Activated T-cell treated with anti-CD3 and anti-CD28 coated beads, Interleukin-2, amount 50 U/mL, for 72 hours (primary cell): ENCODE measurements at places on chromosomes 3 and 15. TPM values are rescaled to one million over a fixed set of nuclear protein-coding genes. Genes with fewer than 3 reads are reported as not detected.

DNA sequence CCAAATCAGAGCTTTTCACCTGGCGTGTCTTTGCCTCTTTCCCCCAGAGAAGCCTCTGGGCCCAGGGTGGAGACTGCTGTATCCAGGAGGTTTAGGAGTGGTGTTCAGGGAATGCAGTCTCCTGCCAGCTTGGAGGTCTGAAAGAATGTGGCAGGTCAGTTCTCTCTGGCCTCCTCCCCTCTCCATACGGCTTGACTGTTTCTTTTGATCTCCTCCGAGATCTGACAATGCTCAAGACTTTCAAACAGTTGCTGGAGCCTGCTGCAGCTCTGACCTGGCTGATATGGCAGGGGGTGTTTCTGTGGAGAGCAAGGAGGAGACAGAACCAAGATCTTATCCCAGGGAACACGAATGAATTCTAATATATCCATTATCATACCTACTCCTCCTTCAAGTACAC is 24.7 kb upstream of the TM4SF4 start:
- H3K4me1 ChIP-seq, result no peaks in the 10 kb centered on the region
- H3K27me3 ChIP-seq, result peaks cover 8% of the 10 kb centered on the region
- no peak overlapping the region for H3K27ac ChIP-seq
- H3K36me3 ChIP-seq, result peaks cover 6% of the 10 kb centered on the region

DNA sequence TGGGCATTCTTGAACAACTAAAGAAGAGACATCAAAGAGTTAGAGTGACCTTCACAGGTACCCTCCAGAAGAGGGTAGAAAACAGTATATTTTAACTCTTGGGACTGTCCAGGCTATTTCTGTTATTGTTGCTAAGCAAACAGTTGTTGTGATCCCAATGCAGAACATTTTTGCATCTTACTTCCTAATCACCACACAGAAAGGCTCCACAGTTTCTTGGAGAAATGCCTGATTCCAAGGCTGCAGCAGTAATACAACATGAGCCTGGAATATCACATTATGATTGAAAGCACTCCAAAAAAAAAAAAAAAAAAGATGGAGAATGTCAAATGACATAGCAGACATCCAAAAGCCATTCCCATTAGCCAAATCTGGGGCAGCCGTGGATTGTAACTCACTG is 195.6 kb downstream of the CTNNB1 start:
- H3K4me3 ChIP-seq, result no peak overlapping the region
- no peak overlapping the region for H3K27ac ChIP-seq
- no peak for DNase-seq
- H3K4me1 ChIP-seq, result no peaks in the 10 kb centered on the region
- no peaks in the 10 kb centered on the region for H3K27me3 ChIP-seq
- H3K36me3 ChIP-seq, result no peaks in the 10 kb centered on the region

DNA sequence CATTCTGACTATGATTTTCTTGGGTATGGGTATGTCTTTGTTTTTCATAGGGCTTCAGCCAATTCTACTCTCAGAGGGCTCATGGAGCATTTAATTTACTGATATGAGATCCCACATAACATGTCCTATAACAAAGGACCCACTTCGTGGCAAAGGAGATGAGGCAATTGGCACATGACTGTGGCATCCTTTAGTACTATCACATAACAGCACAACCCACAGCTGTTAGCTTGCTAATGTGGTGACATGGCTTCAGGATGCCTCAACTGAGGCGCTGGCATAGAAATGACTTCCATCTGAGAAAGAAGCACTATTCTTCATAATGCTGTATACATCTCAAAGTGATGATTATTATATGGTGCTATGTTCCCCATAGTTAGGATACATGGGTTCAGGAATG is 48.1 kb upstream of the RFX7 start:
- no peaks in the 10 kb centered on the region for H3K27me3 ChIP-seq
- H3K4me3 ChIP-seq, result no peak overlapping the region
- H3K27ac ChIP-seq, result no peak overlapping the region
- no peaks in the 10 kb centered on the region for H3K4me1 ChIP-seq

DNA sequence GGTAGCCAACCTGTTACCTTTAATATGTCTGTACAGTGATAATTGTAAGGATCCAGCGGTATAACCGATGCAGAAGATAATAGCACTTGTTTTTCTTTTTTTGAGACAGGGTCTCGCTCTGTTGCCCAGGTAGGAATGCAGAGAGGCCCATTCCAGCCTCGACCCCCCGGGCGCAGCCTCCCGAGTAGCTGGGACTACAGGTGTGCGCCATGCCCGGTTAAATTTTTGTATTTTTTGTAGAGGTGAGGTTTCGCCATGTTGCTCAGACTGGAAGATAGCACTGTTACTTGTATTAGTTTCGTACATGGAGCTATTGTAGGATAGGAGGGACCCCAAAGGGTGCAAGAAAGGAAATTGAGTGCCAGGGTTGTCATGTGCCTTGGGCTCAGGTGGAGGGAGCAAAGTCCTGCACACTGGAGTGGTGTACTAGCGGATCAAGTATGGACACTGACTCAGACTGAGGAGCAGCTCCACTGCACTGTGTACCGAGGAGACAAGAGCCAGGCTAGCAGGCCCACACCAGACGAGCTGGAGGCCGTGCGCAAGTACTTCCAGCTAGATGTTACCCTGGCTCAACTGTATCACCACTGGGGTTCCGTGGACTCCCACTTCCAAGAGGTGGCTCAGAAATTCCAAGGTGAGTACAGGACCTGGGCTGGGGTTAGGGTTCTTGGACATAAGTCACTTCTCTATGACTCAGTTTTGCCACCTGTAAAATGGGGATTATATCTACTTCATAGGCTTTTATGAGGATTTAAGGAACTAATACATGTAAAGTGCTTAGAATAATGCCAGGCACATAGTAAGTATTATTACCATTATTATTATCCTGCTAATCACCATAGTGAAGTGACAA is 1.0 kb downstream of the OGG1 start:
- peak overlapping the region; percentile 87 for H3K27ac ChIP-seq
- no peaks in the 10 kb centered on the region for H3K27me3 ChIP-seq
- peak overlapping the region; percentile 88 for H3K4me3 ChIP-seq
- no peak for DNase-seq

- H3K4me1 ChIP-seq, result no peaks in the 10 kb centered on the region
- H3K4me3 ChIP-seq, result no peak overlapping the region
- no peak overlapping the region for H3K27ac ChIP-seq
- no peak for DNase-seq
- no peaks in the 10 kb centered on the region for H3K36me3 ChIP-seq
Observed at GRCh38 chr15:40534371-40534770, 30.5 kb downstream of the CCDC32 start.

DNA sequence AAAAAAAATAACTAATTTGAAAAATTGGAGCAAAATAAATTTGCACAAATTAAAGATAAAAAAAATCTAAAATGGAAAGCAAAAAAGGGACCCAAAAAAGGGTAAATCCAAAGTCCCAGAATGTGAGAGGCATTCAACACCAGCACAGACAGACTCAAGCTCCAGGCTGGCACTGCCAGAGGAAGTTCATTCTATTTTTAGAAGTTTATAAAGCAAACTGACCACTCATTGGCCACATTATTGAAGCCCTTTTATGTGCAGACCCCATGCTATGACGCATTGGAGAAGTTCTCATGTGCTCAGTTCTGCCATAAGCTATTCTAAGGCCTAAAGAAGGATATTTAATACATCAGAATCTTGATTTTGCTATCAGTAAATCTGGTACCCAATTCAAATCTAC is 17.6 kb upstream of the BOC start:
- H3K27me3 ChIP-seq, result no peaks in the 10 kb centered on the region
- H3K36me3 ChIP-seq, result no peaks in the 10 kb centered on the region
- H3K4me3 ChIP-seq, result no peak overlapping the region
- no peak for DNase-seq

The CLCN2 gene
- 3.1 TPM for total RNA-seq

DNA sequence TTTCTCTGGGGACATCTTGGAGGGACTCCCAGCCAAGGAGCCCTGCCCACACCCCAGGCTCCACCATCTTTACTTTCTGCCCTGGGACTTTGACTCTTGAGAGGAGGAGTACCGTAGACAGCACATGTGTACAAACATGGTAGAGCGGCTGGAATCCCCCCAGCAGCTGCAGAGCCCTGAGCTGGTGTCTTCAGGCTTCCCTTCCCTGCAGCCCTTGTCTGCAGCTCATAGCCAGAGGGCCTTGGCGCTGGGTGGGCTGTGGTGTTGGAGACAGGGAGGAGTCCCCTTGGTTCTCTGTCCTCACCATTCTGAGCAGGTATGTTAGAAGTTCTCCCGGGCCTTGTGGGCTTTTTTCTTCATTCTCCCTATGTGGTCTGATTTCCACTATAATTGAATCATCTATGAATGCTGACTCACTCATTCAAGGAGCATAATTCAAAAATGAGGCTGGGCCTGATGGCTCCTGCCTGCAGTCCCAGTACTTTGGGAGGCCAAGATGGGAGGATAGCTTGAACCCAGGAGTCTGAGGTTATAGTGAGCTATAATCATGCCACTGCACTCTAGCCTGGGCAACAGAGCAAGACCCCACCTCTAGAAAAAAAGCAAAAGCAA is 97.8 kb upstream of the MEF2A start:
- H3K27me3 ChIP-seq, result no peaks in the 10 kb centered on the region
- no peaks in the 10 kb centered on the region for H3K4me1 ChIP-seq
- H3K36me3 ChIP-seq, result peaks cover 14% of the 10 kb centered on the region
- DNase-seq, result no peak
- no peak overlapping the region for H3K27ac ChIP-seq

The UPK1B gene
- total RNA-seq, result not detected

DNA sequence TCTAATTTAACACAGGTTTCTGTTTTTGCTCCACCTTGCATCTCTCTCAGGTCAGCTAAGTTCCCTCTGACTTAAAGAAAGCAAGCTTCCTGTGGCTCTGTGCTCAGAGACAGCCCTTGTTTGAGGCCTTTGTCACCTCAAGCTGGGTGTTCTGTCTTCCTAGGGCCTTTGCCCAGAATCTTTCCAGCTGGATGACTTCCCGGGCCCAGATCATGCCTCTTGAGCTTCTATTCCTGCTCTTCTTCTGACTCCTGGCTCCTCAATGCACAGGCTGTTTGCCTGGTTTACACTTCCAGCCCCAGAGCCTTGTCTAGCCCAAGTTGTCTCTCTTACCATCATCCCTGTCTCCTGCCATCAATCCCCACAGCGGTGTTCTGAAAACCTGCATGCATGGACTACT is 300.6 kb downstream of the VPS13C start:
- H3K36me3 ChIP-seq, result no peaks in the 10 kb centered on the region
- no peaks in the 10 kb centered on the region for H3K4me1 ChIP-seq
- H3K4me3 ChIP-seq, result no peak overlapping the region
- no peak for DNase-seq
- no peak overlapping the region for H3K27ac ChIP-seq

The ESYT3 gene
- 1.1 TPM for total RNA-seq

DNA sequence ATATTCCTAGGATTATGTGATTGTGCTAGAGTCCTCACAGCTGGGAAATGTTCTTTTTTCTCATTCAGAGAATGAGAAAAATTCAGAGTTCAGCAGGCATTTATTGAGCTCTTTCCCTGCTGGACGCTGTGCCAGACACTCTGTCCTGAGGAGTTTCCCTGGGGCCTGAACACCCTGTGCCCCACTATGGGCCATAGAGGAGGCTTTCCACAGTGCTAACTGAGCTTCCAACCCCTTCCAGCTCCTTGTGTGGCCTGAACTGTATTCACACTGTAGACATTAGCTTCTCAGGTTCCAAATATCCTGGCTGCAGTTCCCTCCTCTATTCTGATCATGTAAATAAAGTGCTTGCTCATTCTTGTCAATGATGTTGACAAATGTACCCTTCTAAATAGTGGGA is 10.0 kb downstream of the ABHD2 start:
- peaks cover 10% of the 10 kb centered on the region for H3K36me3 ChIP-seq
- H3K4me3 ChIP-seq, result no peak overlapping the region
- peaks cover 29% of the 10 kb centered on the region for H3K4me1 ChIP-seq
- DNase-seq, result no peak
- H3K27me3 ChIP-seq, result no peaks in the 10 kb centered on the region

DNA sequence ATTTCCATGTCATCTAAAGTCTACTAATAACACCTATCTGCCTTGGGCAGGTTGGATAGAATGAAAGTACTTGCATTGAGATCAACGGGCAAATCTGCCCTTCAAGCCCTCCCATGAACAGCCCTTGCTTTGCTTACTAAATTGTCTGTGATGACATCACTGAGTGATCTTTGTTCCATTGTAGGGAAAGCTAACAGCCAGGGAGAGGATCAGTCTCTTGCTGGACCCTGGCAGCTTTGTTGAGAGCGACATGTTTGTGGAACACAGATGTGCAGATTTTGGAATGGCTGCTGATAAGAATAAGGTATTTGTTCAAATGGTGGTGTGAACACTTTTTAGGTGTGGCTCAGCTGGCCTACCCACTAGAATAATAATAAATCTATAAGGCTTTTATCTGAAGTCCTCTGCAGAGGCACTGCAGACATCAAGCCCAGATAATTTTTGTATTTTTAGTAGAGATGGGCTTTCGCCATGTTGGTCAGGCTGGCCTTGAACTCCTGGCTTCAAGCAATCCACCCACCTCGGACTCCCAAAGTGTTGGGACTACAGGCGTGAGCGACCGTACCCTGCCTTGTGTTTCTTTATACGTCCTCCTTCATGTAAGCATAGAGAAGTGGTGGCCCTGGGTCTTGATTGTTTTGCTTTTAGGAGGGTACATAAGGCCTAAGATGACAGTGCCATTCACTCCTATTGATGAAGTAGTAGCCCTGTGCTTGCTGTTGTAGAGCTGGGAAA is 5.7 kb downstream of the PCCB start:
- H3K27me3 ChIP-seq, result no peaks in the 10 kb centered on the region
- peaks cover 20% of the 10 kb centered on the region for H3K4me1 ChIP-seq
- H3K27ac ChIP-seq, result no peak overlapping the region
- H3K4me3 ChIP-seq, result no peak overlapping the region
- no peak for DNase-seq
- H3K36me3 ChIP-seq, result peaks cover 4% of the 10 kb centered on the region

DNA sequence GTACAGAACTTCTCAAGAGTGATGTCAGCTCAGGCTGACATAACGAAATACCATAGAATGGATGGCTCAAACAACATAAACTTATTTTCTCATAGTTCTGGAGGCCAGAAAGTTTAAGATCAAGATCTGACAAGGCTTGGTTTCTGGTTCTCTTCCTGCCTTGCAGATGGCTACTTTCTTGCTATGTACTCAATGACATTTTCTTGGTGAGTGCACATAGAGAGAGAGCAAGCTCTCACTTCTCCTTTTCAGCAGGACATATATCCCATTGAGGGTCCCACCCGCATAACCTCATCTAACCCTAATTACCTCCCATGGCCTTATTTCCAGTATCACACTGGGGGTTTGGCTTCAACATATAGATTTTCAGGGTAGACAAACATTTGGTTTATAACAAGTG is 1072.1 kb downstream of the PLOD2 start:
- H3K4me1 ChIP-seq, result no peaks in the 10 kb centered on the region
- H3K4me3 ChIP-seq, result no peak overlapping the region
- H3K27me3 ChIP-seq, result no peaks in the 10 kb centered on the region
- H3K27ac ChIP-seq, result no peak overlapping the region
- H3K36me3 ChIP-seq, result no peaks in the 10 kb centered on the region

The STRIT1 gene
- total RNA-seq, result not detected

GRCh38 chr3:18027161-18027939 is 284.9 kb upstream of the TBC1D5 start:
- DNase-seq, result no peak
- H3K27ac ChIP-seq, result no peak overlapping the region
- H3K4me1 ChIP-seq, result no peaks in the 10 kb centered on the region
- H3K27me3 ChIP-seq, result peaks cover 15% of the 10 kb centered on the region
- H3K4me3 ChIP-seq, result no peak overlapping the region
- H3K36me3 ChIP-seq, result no peaks in the 10 kb centered on the region
